ENCODE measurements at places on chromosomes 16 and 17. TPM values are rescaled to one million over a fixed set of nuclear protein-coding genes. Genes with fewer than 3 reads are reported as not detected.

Gene FOXN1
- not detected for total RNA-seq

Gene PMFBP1
- total RNA-seq: 3.1 TPM

Gene RUNDC1
- 10.7 TPM for total RNA-seq

- DNase-seq: no peak
Observed at GRCh38 chr17:64998436-64999190, 57.9 kb downstream of the GNA13 start.
